ENCODE measurements at places on chromosomes 3 and 15. TPM values are rescaled to one million over a fixed set of nuclear protein-coding genes. Genes with fewer than 3 reads are reported as not detected.

DNA sequence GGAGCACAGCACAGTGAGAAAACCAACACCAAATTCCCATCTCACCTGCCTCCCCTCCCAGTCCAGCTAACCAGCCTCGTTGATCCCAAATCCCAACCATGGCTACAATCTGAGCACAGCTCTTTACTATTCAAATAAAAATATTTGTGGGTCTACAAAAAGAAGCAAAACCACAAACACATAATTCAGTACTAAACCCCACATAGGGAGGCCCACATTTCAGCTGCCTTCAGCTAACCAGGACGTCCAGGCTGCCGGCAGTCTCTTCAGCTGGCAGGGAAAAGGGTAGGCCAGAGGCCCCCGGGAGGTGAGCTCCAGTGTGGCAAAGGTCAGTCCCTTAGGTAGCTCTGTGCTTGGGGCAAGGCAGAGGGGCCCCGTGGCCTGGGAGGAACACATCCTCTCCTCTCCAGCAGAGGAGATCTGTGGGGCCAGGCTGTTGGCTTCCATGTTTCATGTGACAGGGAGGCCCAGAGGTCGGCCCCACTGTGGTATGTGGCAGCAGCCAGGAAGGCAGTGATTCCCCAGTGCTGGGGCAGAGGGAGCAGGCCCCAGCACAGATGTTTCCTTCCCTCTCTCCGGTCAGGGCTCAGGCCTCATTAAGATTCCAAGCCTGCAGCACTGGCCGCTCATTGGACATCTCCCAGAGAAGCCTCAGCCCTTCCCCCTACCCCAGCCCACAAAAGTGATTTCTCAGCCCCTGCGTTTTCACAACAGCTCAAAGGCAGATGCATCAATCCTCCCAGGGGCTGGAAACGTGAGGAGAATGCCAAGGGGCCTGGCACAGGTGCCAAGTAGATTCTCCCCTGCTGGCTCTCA lies 381.4 kb downstream of the NTRK3 start:
- H3K27me3 ChIP-seq = no peaks in the 10 kb centered on the region
- no peaks in the 10 kb centered on the region for H3K36me3 ChIP-seq
- DNase-seq = no peak
- peaks cover 12% of the 10 kb centered on the region for H3K4me1 ChIP-seq
- H3K4me3 ChIP-seq = no peak overlapping the region

DNA sequence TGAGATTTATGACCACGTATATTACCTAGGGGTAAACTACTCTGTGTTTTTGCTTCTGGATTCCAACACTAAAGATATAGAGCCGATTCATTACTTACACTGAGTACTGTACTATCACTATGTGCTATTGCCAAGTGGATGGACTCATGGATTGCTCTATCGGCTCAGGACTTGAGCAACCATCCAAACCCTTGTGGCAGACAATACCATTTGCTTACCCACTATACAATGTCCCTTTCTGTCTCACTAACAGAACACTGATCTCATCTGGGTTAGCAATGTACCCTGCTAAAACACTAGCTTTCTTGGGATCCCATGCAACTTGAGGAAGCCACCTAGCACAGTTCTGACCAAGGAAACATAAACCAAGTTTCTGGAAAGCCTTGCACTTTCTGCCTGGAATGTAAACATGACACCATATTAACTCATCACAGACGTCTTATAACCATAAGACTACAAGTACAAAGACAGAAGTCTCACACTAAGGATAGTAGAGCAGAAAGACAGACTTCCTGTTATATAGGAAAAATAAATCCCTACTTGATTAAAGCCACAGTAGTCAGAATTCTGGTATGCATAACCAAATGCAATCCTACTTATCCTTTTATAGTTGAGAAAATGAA lies 38.6 kb downstream of the HACD2 start:
- no peaks in the 10 kb centered on the region for H3K27me3 ChIP-seq
- H3K36me3 ChIP-seq = peaks cover 22% of the 10 kb centered on the region
- no peak overlapping the region for H3K4me3 ChIP-seq
- no peak overlapping the region for H3K27ac ChIP-seq

GRCh38 chr3:156661155-156661554 lies 13.2 kb upstream of the TIPARP start:
- no peak overlapping the region for H3K27ac ChIP-seq
- no peak overlapping the region for H3K4me3 ChIP-seq
- no peaks in the 10 kb centered on the region for H3K27me3 ChIP-seq

DNA sequence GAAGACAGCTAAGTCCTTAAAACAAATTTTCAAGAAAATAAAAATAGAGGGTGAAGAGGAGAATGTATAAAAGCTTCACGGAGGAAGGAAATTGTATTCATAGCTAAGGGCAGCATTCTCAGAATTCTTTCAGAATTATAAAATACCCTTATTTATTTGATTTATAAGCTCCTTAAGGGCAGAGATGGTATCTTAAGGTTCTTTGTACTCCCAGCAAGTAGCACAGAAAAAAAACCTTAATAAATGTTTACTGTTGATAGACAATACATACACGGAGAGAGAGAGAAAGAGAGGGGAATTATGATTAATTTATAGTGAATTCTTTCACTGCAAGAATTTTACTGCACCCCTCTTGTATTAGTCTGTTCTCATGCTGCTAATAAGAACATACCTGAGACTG lies 375.6 kb upstream of the CCDC54 start:
- H3K4me1 ChIP-seq = no peaks in the 10 kb centered on the region
- no peaks in the 10 kb centered on the region for H3K27me3 ChIP-seq
- H3K36me3 ChIP-seq = no peaks in the 10 kb centered on the region
- H3K27ac ChIP-seq = no peak overlapping the region
- H3K4me3 ChIP-seq = no peak overlapping the region

GRCh38 chr15:86829245-86829644 lies 749.6 kb downstream of the AGBL1 start:
- no peak for DNase-seq
- H3K4me1 ChIP-seq = no peaks in the 10 kb centered on the region
- H3K4me3 ChIP-seq = no peak overlapping the region
- no peaks in the 10 kb centered on the region for H3K36me3 ChIP-seq
- H3K27me3 ChIP-seq = no peaks in the 10 kb centered on the region
- no peak overlapping the region for H3K27ac ChIP-seq

- H3K27me3 ChIP-seq = no peaks in the 10 kb centered on the region
- no peak overlapping the region for H3K27ac ChIP-seq
- peaks cover 2% of the 10 kb centered on the region for H3K36me3 ChIP-seq
Measured at GRCh38 chr3:149375501-149376196, 1.8 kb downstream of the TM4SF1 start.

- H3K4me1 ChIP-seq = no peaks in the 10 kb centered on the region
Measured at GRCh38 chr15:47374222-47374621, 343.1 kb upstream of the SEMA6D start.

DNA sequence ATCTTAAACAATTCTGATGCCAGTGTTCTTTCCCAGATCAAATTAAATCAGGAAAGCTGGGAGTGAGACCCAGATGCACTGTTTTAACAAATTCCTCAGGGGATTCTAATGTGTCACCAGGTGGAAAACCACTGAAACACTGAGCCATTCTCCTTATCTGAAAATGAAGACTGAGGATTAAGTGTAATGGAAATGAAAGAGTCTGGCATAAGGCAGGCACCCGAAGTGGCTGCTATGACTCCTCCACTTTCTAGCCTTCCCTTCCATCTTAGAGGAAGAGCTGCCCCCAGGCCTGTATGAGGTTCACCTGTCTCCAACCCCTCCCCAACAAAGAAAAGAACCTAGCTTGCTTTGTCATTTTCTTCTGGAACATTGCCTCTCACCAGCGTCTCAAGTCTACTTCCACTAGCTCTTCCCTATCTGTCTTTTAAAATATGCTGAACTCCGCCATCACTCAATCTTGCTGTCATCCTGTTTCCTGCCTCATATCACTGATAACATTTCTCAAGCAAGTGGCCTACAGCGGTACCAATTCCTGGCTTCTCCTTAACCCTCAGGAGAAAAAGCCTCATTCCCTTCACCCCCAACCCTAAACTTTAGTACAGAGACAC lies 13.7 kb upstream of the ABHD2 start:
- no peak overlapping the region for H3K27ac ChIP-seq
- no peaks in the 10 kb centered on the region for H3K36me3 ChIP-seq
- H3K27me3 ChIP-seq = no peaks in the 10 kb centered on the region

- H3K36me3 ChIP-seq = no peaks in the 10 kb centered on the region
- DNase-seq = no peak
- H3K27me3 ChIP-seq = no peaks in the 10 kb centered on the region
- no peaks in the 10 kb centered on the region for H3K4me1 ChIP-seq
Measured at GRCh38 chr15:82882273-82882928, 70.1 kb downstream of the HOMER2 start.

- H3K27me3 ChIP-seq = peaks cover 7% of the 10 kb centered on the region
- H3K36me3 ChIP-seq = peaks cover 27% of the 10 kb centered on the region
- DNase-seq = no peak
- no peak overlapping the region for H3K4me3 ChIP-seq
Measured at GRCh38 chr3:124397088-124397487, 333.2 kb upstream of the UMPS start.

The EXD1 gene
- total RNA-seq = not detected

The CKMT1A gene
- total RNA-seq = 4.0 TPM

The MNS1 gene
- total RNA-seq = 4.5 TPM

The A4GNT gene
- 3.1 TPM for total RNA-seq

The MKRN2 gene
- 23.9 TPM for total RNA-seq

The NMD3 gene
- 48.3 TPM for total RNA-seq

Data from progenitor cell of endocrine pancreas (in vitro differentiated cells).